ENCODE measurements at places on chromosomes 16 and 17. TPM values are rescaled to one million over a fixed set of nuclear protein-coding genes. Genes with fewer than 3 reads are reported as not detected.

CHST5 gene
- total RNA-seq, result 0.19 TPM

PRR35 gene
- total RNA-seq, result not detected

MYH8 gene
- total RNA-seq, result not detected

DNASE1L2 gene
- 0.93 TPM for total RNA-seq

RAB40C gene
- total RNA-seq, result 10.0 TPM

DNA sequence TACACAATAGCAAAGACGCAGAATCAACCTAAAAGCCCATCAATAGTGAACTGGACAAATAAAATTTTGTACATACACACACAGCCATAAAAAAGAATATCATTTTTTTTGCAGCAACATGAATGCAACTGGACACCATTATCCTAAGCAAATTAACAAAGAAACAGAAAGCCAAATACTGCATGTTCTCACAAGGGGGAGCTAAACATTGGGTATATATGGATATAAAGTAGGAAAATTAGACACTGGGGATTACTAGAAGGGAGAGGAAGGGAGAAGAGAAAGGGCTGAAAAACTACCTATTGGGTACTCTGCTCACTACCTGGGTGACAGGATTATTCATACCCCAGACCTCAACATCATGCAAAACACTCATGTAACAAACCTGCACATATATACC, 28.2 kb downstream of the ADAMTS18 start:
- no peak for DNase-seq

DNA sequence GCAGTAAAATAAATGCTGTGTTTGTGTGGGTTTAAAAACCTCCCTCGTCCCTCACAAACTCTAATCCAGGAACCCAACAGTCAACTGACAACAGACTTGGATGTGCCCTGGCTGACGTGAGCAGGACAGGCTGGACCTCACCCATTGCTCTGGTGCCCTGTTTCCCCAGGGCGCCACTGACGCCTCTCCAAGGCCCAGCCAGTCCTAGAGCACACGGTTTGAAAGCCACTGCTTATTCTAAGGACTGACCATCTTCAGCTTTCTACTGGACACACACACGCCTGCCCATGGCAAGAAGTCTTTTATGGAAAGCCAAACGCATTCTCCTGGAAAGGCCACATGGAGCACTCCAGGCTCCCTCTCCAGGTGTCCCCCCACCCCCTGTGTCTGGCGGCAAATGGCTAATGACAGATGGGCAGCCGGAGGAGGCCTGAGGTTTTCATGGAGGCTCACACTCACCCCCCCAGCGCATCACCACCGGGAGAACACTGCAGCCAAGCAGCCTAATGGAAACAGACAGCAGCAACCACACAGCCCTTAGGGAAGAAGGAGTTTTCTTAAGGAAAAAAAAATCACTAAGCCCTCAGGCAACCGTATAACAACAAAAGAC, 319.2 kb downstream of the SOX9 start:
- no peak for DNase-seq

- DNase-seq, result no peak
Measured at GRCh38 chr16:85574672-85575475, 38.2 kb upstream of the GSE1 start.

DNA sequence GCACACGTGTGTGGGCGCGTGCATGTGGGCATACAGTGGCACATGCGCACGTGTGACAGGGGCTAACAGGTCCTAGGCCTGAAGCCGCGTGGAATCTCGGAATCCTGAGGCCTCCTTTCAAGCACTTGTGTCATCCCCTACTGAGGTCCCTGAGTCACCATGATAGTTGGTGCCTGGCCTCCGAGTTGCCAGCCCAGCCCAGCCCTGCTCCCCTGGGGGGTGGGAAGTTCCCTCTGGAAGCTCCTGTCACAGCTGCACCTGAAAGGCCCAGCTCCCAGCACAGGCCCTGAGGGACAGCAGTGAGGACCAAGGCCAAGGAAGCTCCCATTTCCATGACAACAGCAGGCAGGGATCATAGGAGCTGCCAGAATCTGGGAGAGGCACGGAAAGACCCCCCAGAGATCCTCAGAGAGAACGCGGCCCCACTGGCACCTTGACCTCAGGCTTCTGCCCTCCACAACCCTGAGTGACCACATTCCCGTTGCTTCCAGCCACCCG, 35.4 kb upstream of the ENPP7 start:
- DNase-seq, result no peak

DNA sequence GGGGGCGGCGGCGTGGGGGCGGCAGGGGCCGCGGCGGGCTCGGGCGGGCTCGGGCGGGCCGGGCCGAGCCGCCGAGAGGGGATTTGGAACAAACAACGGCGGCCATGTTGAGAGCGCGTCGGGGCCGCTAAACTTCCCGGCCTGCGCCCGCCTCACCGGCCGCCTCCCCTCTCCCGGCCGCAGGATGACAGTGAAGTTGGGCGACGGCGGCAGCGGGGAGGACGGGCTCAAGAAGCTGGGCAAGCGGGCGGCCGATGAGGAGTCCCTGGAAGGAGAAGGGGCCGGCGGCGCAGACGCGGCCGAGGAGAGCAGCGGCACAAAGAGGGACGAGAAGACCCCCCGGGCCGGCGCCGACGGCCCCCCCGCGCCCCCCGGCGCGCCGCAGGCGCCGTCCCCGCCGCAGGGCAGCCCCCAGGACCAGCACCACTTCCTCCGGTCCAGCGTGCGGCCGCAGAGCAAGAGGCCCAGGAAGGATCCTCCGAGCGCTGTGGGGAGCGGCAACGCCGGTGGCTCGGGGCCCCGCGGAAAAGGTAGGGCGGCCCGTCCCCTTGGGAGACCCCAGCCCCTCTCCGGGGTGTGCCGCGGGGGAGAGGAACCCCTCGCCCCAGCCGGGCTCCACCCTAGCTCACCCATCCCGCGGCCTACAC, 2.4 kb downstream of the CRAMP1 start:
- no peak for DNase-seq

DNA sequence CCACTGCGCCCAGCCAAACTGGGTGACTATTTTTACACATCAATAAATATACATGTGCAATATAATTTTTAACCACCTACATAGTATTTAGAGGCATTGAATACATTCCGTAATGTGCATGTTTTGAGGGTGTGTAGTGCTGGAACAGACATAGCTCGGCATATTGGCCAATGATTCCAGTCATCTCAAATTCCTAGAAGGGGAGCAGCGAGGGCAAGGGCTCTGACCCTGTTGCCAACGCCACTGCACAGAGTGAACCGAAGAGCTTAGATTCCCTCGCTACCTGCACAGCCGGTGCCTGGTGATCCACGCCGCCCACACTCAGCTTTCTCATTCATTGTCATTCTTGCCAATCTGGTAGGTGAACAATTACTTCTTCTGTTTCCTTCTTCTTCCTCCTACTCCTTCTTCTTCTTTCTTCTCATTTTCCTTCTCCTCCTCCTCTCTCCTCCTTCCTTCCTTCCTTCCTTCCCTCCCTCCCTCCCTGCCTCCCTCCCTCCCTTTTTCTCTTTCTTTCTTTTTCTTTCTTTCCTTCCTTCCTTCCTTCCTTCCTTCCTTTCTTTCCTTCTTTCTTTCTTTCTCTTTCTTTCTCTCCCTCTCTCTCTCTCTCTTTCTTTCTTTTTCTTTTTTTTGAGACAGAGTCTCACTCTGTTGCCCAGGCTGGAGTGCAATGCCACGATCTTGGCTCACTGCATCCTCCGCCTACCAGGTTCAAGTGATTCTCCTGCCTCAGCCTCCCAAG, 26.3 kb upstream of the ATP2A3 start:
- no peak for DNase-seq

GRCh38 chr16:89920723-89921122, 2.1 kb downstream of the MC1R start:
- DNase-seq, result no peak

DNA sequence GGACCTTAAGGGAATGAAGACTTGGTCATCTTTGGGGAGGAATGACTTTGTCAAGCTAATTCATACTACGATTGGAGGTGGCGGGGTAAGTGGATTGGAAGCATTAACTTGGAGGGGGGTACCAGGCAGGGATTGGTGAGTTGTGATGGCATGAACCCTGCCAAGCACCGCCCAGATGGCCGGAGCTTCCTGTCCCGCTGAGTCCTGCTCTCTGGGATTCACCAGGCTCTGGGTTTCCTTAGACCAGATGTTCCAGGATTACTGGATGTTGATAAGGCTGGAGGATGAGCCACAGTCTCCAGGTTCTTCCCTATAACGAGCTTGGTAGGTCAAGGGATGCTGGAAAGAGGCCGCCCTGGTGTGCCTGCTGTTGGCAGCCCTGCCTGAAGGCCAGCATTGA, 154.9 kb downstream of the SDK2 start:
- no peak for DNase-seq

GRCh38 chr16:695355-696089, 5.3 kb upstream of the WDR24 start:
- DNase-seq, result no peak

GRCh38 chr17:17890773-17891759, 54.3 kb upstream of the SREBF1 start:
- DNase-seq, result no peak

GRCh38 chr16:620700-621525, 9.9 kb upstream of the WFIKKN1 start:
- DNase-seq, result no peak

- no peak for DNase-seq
Measured at GRCh38 chr17:49459401-49459984, 35.6 kb upstream of the NGFR start.

- no peak for DNase-seq
Measured at GRCh38 chr17:37109731-37110710, 161.3 kb downstream of the AATF start.

DNA sequence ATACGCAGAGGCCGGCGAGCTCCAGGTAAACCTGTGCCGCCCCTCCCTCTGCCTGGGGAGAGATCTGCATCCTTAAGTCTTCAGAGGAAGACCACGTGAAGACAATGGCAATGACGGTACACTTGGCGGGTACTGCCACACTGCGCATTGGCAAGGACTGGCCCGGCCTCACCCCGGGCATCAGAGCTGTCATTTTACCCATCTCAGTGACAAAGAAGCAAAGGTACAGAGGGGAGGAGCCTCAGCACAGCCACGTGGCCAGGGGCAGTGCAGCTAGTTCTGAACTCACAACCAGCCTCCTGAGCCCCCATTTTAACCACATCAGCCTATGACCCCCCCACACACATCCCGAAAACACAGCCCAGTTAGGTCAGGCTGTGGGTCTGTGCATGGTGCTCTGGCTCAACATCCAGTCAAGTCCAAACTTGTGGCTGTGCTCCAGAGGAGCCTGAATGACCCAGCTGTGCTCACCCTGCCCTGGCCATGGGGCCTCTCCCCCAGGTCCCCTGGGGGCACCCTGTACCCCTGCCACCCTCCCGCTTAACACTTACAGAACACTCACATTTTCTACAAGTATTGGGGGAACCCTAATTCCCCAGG, 80.6 kb downstream of the C16orf95 start:
- DNase-seq, result no peak

GRCh38 chr16:27027971-27028370, 38.8 kb upstream of the C16orf82 start:
- DNase-seq, result no peak

DNA sequence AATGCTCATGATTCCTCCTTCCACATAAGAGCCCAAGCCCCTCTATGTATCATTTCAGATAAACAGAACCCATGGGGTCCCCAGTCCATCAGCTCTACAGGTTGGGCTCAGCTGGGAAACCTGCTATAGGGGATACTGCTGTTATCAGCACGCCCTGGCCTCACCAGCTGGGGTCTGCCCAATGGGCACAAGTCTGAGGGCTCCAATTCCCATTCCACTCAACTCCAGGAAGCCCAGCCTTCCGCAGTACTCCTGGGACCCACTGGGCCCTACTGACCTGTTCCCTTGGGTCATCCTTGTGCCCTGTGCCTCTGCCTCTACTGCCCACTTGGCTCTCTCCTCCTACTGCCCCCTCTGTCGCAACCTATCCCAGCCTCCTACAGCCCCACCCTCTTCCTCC, 16.2 kb upstream of the XYLT2 start:
- no peak for DNase-seq

GRCh38 chr16:14309001-14309886, 238.1 kb downstream of the MRTFB start:
- DNase-seq, result no peak

DNA sequence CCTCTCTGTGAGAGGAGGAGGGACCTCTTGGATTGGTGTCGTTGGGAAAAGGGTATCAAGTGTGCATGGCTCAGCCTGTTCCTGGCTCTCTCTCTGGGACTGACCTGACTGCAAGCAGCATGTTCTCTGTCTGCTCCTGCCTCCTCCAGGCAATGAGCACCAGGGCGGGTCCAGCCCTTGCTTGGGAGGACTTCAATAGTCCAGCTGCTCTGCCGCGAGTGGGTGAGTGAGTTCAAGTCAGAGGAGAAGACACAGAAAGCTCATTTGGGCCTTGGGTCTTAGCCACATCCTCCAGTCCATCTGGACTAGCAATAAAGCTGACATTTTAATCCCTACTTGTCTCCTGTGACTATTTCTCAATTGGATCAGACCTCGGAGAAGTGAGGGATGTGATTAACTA, 25.2 kb upstream of the TNS4 start:
- no peak for DNase-seq

- DNase-seq, result no peak
Measured at GRCh38 chr17:44187131-44187899, 543 bp downstream of the TMUB2 start.

GRCh38 chr17:17872547-17873345, 36.0 kb upstream of the SREBF1 start:
- no peak for DNase-seq

Data from GM12878 (cell line).